ENCODE measurements at places on chromosomes 2 and 18. TPM values are rescaled to one million over a fixed set of nuclear protein-coding genes. Genes with fewer than 3 reads are reported as not detected.

GRCh38 chr2:170425281-170425751, 247.4 kb downstream of the MYO3B start:
- H3K4me3 ChIP-seq, result no peak overlapping the region
- H3K27ac ChIP-seq, result no peak overlapping the region
- no peak for DNase-seq
- no peaks in the 10 kb centered on the region for H3K27me3 ChIP-seq

DNA sequence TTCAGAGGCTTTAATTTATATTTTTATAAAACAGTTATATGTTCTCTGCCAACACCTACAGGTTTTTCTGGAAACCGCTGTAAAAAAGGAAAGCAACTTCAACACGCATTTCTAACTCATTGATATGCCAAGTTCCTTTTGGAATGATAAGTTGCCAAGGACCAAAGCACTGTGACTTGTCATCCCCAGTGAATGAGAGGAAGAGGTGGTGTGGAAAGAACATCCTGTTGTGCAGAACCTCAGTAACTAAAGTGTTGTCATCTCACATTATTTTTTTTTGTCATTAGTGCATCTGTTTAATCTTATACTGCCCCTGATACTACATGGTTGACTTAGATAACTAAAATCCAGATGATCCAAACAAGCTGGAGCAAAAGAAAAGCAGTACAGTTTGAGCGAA, 96.0 kb upstream of the NEUROD1 start:
- H3K4me1 ChIP-seq, result peaks cover 7% of the 10 kb centered on the region
- no peak overlapping the region for H3K27ac ChIP-seq
- H3K36me3 ChIP-seq, result no peaks in the 10 kb centered on the region
- H3K4me3 ChIP-seq, result no peak overlapping the region
- DNase-seq, result no peak

- no peaks in the 10 kb centered on the region for H3K27me3 ChIP-seq
- no peaks in the 10 kb centered on the region for H3K4me1 ChIP-seq
- no peak overlapping the region for H3K4me3 ChIP-seq
Measured at GRCh38 chr2:241255542-241256167, 59.8 kb downstream of the HDLBP start.

DNA sequence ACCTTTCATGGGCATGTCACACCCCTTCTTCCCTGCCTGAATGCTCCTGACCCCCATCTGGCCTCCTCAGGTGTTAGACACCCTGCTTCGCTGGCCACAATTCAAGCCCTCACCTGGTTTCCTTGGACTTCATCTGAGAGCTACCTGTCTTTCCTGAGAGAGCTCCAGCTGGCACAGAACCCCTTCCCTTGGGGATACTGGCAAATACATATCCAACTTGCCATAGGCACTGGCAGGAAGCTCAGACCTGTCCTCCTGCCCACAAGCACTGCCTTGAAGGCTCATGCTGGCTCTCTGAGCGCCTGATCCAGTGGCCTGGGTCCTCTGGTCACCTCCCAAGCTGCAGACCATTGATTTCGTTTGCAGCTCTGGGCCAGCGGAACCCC, 74.1 kb upstream of the MAP4K3 start:
- H3K27ac ChIP-seq, result peak overlapping the region; percentile 9
- H3K4me3 ChIP-seq, result no peak overlapping the region
- H3K4me1 ChIP-seq, result peaks cover 44% of the 10 kb centered on the region
- DNase-seq, result no peak

GRCh38 chr2:208311954-208312353, 45.9 kb downstream of the PIKFYVE start:
- H3K27ac ChIP-seq, result no peak overlapping the region
- H3K27me3 ChIP-seq, result no peaks in the 10 kb centered on the region
- no peak for DNase-seq
- H3K4me1 ChIP-seq, result no peaks in the 10 kb centered on the region
- no peak overlapping the region for H3K4me3 ChIP-seq

DNA sequence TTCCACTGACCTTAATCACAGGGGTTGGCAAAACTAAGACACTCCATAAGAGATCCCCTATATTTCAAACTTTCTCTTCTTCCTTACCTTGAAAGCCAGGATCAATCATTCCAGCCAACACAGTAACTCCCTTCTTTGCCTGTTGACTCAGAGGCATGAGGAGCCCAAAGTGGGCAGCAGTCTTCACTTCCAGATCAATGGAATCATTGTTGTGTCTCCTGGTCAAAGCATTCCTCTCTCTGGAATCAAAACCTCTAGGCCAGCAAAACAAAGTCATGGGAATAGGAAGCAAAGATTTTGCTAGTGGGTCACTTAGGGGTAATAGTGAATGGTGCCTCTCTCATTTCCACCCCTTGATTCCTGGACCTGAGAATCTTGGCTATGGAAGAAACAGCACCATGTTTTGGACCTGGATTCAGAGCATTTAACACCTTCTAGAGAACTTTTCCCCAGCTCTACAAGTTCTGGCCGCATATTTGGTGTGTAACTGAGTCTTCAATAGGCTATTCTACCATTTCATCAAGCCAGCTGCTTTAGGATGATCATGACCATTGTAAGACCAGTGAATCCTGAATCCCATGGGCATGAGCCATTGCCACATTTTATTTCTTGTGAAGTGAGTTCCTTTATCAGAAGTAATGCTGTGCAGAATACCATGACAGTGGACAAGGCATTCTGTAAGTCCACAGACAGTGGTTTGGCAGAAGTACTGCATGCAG, 65.7 kb upstream of the SERPINE2 start:
- H3K27ac ChIP-seq, result no peak overlapping the region
- no peak for DNase-seq
- H3K4me1 ChIP-seq, result no peaks in the 10 kb centered on the region
- H3K27me3 ChIP-seq, result no peaks in the 10 kb centered on the region
- H3K36me3 ChIP-seq, result no peaks in the 10 kb centered on the region

- H3K27me3 ChIP-seq, result no peaks in the 10 kb centered on the region
- no peak overlapping the region for H3K4me3 ChIP-seq
- DNase-seq, result no peak
- no peaks in the 10 kb centered on the region for H3K4me1 ChIP-seq
- H3K36me3 ChIP-seq, result no peaks in the 10 kb centered on the region
Measured at GRCh38 chr2:23220513-23221094, 164.4 kb upstream of the KLHL29 start.

DNA sequence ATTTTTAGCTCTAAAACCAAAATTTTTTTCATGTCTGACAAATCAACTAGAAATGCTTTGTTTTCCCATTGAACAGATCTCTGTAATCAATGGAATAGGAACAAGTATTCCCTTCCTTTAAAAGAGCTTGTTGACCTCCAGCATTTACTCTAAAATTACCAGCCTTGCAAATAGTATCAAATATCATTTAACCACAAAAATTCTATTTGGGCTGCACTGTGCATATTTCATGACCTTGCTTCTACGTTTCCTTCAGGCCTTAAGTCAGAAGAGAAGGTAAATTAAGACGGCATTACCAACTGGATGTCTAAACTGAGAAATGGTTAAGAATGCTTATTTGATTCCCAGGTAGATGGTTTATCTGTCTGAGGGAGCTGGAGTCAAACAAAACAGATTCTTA, 33.3 kb upstream of the NRXN1 start:
- DNase-seq, result no peak
- no peaks in the 10 kb centered on the region for H3K4me1 ChIP-seq
- H3K27me3 ChIP-seq, result no peaks in the 10 kb centered on the region
- H3K36me3 ChIP-seq, result no peaks in the 10 kb centered on the region

DNA sequence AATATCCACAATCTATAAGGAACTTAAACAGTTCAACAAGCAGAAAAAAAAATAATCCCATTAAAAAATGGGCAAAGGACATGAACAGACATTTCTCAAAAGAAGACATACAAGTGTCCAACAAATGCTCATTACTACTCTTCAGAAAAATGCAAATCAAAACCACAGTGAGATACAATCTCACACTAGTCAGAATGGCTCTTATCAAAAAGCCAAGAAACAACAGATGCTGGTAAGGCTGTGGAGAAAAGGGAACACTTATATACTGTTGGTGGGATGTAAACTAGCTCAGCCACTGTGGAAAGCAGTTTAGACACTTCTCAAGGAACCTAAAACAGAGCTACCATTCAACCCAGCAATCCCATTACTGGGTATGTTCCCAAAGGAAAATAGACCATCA, 7.2 kb upstream of the CRYGB start:
- no peaks in the 10 kb centered on the region for H3K4me1 ChIP-seq
- DNase-seq, result no peak
- no peak overlapping the region for H3K27ac ChIP-seq
- no peaks in the 10 kb centered on the region for H3K36me3 ChIP-seq

- DNase-seq, result no peak
- H3K27ac ChIP-seq, result no peak overlapping the region
- H3K4me3 ChIP-seq, result no peak overlapping the region
- no peaks in the 10 kb centered on the region for H3K36me3 ChIP-seq
- H3K4me1 ChIP-seq, result no peaks in the 10 kb centered on the region
Measured at GRCh38 chr2:72554381-72554780, 271.5 kb downstream of the EXOC6B start.

The LBX2 gene
- 1.3 TPM for total RNA-seq

The RMDN2 gene
- 28.8 TPM for total RNA-seq

The CEP68 gene
- total RNA-seq, result 13.4 TPM
